Cerebellum (tissue), 4 donors: ENCODE measurements at places on chromosomes 11 and 22.

DNA sequence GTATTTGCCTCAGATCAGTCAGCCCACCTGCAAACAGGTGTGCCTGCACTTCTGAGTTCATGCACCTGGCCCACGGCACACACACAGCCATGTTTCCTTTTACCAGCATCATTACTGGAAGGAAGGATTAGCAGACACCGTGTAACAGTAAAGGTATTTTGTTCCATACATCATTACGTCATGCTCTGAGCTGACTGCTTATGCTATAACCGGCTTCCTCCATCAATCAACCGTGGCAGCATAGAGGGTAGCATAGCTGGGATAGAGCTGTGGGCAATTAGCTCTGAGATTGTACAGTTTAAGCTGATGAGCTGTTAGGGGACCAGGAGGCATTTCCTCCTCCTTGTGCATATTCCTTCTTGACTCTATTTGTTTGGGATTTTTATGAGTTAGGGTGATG is 102.4 kb downstream of the ME3 start:
- no peak for DNase-seq

- no peak for DNase-seq
Measured at GRCh38 chr22:23152238-23153114, 7.2 kb downstream of the RAB36 start.

- no peak for DNase-seq
Measured at GRCh38 chr11:16749666-16750065, 11.2 kb downstream of the C11orf58 start.

DNA sequence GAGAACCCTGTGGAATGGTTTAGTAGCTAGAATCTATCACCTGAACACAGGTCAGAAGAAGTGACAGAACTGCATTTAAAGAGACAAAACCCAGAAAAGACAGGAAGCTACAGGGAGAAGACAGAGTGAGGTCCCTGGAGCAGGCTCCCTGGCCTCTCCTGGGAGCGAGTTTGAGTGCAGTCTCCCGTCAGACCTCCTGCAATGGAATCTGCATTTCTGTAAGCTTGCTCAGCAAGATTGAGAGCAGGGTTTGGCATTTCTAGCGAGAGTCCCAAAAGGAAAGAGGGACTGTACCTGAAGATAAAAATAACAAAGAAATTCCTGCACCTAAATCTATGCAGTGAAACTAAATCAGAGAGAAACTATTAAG is 74.2 kb downstream of the MORC2 start:
- no peak for DNase-seq

- no peak for DNase-seq
Measured at GRCh38 chr11:11486002-11486401, 133.0 kb upstream of the CSNK2A3 start.

GRCh38 chr22:46794067-46794466 is 31.6 kb downstream of the TBC1D22A start:
- DNase-seq = no peak

GRCh38 chr22:34067031-34067430 is 146.8 kb upstream of the LARGE1 start:
- no peak for DNase-seq

DNA sequence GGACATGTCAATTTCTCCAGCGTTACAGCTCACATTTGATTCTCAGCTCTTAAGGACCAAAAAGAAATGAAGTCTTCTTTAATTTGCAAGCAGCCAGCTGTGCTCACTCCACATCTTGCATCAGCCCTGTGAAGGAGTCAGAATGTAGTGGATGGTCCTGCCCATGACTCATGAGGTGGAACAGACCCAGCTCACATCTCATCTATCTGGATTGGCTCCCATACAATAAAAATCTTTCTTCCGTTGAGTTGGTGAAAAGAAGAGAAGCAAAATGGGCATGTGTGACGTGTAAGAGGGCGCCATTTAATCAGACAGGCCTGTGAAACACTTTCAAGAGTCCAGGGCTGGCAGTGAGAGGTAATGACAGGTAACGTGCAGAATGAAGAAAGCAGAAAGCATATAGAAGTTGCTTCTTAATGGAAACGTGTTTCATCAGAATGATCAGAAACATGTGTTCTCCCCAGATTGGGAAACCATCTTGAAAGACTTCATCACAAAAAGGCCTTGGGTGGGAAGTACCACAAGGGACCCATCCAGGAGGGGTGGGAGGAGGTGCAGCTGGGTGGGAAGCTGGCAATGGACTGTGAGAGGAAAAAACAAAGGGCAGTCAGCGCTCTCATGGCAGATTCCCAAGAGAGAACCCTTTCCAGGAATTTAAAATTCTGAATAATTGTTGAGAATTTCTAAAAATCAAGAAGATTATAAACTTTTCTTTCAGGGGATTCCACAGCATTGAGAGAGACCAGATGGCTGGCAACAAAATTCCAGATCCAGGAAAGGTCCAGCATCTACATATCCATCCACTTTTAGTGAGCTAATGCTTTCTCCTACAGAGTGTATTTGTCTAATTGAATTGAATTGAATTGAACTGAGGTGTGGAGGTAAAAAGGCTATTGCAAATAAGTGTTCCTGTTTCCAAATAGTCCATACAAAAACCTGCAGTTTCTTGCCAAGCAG is 57.0 kb downstream of the ETS1 start:
- DNase-seq = no peak

GRCh38 chr22:48758881-48759875 is 1068.5 kb downstream of the BRD1 start:
- peak; percentile 63 for DNase-seq
